ENCODE measurements at places on chromosomes 12 and 14. TPM values are rescaled to one million over a fixed set of nuclear protein-coding genes. Genes with fewer than 3 reads are reported as not detected.

DNA sequence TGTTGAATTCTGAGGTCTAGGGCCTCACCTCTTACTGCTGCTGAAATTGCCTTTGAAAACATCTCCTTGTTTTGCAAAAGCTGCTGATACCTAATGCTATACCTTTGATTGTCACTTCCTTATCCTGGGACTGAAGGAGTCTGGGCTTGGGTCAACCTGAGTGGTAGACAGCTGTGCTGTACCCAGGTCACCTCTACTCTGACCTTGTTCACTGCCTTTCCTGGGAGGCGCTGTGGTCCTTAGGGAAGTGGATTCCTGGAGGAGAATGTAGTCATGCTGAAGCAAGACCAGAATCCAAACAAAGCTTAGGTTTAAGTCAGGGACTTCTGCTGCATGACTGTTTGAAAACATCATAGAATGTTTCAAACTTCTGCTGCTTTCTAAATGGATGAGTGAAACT, 191.4 kb downstream of the SNAPC1 start:
- no peak for DNase-seq

SLC6A15 gene
- 15.1 TPM for total RNA-seq

GRCh38 chr14:102695167-102695555, 82.1 kb upstream of the TRAF3 start:
- no peak for DNase-seq

GLIPR1L2 gene
- 0.31 TPM for total RNA-seq

POU6F1 gene
- total RNA-seq = 1.6 TPM

- DNase-seq = peak; percentile 18
Observed at GRCh38 chr12:108237272-108237671, 101.8 kb downstream of the CMKLR1 start.

DNA sequence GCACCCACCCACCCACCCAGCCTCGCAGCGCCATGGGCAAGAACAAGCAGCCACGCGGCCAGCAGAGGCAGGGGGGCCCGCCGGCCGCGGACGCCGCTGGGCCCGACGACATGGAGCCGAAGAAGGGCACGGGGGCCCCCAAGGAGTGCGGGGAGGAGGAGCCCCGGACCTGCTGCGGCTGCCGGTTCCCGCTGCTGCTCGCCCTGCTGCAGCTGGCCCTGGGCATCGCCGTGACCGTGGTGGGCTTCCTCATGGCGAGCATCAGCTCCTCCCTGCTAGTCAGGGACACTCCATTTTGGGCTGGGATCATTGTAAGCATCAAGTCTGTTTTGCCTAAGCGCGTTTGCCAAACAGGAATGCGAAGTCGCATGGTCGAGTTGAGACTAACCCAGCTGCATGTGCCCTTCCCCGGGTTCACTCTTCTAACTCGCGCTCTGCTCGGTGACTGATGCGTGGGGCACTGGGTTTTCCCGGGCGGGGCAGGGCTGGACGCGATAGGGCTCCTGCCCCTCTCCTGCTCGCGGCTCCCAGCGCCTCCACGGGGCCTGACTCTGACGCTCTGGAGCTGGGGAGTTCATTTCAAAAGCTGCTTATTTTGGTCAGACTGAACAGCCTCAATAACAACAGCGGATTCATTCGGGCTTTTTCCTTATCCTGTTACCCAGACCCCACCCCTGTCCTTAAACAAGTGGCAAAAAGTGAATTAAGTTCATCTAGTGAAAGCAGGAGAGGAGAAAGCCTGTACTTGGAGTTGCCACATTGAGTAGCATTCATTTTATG, 458 bp downstream of the SSPN start:
- peak; percentile 58 for DNase-seq

DNA sequence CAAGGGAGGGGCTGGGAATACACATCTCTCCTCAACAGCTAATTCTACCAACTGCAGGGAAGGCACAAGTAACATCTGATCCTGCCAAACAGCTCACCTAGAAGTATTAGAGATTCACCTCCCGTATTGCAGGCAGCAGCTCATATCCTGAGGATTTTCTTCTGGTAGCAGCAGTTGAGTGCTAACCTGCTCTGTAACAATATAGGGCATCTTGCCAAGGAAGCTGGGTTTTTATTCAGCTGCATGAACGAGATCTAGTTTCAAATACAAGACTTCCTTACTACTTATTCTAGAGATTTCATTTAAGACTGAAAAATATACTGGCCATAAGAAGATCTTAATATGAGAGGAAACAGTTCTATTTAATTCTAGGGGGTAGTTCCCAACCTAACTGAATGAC, 261.4 kb upstream of the USP15 start:
- no peak for DNase-seq

DNA sequence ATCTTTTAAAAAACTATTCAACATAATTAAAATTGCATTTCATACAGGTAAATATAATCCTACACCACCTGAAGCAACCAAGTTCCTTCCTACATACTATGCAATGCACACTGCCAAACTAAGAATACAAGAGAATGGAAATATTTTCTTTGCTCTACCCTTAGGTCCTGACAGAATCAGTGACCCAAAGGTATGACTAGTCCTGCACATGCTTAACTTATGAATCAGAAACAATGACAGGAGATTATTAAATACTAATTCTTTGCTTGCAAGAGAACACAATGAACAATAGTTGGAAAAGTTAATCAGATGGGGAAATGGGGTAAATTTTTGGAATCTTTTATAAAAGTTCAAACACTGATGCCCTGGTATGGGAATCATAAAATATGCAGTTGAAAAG, 220.1 kb downstream of the SOX5 start:
- DNase-seq = no peak

DNA sequence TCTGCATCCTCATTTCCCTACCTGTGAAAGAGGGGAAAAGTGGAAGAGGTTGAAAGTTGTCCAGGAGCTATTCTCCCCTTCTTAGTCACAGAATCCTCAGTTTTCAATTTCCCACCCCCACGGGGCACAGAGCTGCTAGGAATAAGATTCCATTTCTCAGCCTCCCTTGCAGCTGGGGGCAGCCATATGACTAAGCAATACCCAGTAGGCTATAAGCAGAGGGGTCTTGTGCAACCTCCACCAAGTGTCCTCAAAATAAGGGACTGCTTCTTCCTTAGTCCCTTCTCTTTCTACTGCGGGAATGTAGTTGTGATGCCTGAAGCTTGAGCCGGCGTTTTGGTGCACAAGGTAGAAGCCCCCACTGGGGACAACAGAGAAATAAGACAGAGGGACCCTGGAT, 40.9 kb downstream of the VWF start:
- DNase-seq = no peak
